Stimulated activated CD4-positive, alpha-beta T cell treated with anti-CD3 and anti-CD28 coated beads, Interleukin-4, amount 100 ng/mL, for 1 hour (primary cell): ENCODE measurements at places on chromosomes 5 and 9.

DNA sequence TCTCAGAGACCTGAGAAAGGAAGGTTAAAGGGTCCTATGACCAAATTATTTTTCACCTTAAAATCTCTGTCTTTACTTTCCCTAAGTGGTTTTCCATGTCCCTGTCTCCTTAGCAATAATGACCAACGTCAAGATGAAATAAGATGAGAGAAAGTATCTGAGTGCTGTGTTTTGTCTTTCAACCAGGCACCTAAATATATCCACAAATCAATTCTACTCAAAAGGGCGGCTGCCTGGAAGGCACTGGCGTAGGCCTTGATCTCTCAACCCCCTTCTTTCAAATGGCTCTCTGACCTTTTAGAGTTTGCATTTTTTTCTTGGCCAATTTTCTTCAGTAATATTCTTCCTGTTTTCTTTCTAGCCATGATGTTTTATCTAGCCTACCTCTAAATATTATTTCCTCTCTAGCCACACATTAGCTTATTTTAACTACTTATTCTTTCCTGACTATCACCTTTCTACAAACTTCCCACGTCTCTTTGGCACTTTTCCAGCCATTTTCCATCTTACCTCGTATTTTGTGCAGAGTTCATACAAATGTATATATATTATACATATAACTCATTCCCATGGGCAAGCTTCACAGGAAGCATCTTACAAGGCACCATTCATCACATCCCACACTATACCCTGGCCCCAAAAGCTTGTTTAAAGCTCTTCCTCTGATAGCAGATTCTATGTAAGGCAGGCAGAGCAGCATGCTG lies 204.5 kb downstream of the SNX18 start:
- DNase-seq: no peak

DNA sequence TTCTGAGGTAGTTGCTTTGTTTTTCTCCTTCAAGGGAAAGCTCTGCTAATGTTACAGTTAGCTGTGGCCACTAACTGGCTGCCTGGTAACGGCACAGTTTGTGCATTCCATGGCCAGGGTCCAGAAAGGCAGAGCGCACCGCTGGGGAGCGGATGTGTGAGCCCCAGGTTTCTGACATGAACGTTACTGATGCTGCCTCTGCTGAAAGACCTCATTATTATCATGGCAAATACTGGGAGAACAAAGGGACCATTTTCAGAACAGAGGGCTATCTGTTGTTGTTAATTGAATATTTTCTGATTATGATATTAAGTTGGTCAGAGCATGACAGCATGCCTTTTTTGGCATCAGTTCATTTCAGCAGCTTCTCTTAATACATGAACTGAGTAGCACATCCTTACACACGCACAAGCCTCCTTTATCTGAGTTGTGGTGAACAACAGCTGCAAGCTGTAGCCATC lies 134.1 kb downstream of the NUDT12 start:
- DNase-seq: no peak

DNA sequence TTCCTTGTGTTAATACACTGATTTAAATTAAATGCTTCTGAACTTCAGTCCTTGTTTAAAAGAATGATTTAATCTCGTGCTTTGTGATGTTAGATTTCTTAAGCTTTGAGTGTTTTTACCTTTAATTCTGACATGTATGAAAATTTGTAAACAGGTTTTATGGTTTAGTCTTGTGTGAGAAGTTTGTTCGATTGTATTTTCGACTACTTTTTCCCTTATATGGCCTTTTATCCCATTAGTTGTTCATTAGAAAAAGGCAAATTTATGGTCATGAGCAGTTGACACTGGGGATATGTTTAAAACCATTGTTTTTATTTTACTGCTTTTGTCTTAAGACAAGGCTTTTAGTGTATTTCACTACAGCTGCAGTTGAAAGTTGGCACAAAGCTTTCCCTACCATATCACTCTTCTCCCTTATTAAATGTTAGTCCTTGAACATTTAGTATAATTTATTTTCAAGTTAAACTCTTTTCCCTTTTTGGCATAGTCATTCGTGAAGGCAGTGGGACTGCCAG lies 3.3 kb downstream of the UBE2R2 start:
- DNase-seq: no peak

GRCh38 chr9:96442491-96442890 lies 7.5 kb upstream of the HABP4 start:
- no peak for DNase-seq

DNA sequence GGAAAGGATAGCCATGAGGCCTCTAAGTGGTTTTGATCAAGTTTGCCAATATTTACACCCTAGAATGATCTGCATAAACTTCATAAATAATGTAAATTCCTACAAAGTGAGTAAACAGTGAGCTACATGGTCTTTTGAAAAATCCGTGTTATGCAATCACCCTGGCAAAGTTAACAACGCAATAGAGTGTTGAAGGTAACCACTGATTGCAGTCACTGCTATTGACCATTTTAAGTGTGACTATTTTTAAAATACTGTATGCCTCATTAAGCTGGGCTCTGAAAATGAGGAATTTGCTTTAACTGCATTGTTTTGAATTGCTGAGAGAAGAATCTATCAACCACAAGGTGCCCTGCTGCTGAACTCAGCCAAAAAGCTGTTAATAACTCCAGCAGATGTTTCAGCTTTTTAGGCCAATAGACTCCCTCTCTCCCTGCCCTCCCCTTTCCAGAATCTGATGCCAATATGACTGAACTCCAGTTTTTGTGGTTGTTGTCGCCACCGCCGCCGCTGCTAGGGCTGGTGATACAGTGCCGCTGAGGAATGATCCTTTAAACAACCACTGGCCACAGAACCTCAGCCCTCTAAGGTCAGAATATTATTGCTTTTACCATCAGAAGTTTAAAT lies 35.3 kb upstream of the SMARCA2 start:
- DNase-seq: no peak

DNA sequence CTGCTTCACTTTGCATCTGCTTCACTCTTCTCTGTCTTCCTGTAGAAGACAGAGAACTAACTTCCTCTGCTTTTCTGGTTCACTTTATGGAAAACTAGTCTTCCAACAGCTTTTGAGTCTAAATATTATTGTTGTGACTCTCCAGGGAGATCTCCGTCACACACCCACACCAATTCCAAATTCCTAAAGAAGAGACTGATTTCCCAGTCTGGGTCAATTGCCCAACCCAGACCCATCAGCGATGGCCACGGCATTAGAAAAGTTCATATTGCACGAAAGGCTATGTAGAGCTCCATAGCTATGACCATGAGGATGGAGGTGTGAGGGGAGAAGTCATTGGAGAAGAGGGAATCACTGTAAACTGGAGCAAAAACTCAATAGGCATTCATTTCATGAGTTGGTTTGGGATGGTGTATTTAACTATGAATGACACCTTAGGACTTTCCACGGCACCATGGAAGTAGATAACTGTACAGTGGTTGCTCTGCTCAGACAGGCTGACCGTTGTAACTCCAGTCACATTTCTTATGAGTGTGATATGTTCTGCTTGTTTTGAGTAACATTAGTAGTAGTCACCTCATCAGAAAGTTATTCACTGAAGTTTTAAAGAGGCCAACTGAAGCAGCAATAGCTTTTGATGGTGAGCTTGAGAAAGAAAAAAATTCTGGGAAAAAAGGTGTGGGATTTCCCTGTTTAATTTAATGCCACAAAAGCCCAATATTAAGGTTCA lies 78.1 kb upstream of the MAMDC2 start:
- DNase-seq: no peak

DNA sequence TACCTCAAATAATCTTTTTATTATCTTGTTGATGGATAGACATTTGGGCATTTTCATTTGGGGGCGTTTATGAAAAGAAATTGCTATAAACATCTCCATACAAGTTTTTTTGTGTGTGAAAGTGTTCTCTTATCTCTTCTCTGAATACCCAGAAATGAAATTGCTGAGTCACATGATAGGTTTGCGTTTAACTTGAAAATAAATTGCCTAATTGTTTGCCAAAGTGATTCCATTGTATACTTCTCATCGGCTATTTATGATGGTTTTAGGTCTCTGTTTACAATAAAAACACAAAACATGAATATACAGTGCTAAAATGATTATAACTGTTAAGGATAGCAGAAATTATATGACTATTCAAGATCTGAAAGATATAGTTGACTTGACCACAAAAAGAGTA lies 361.7 kb downstream of the TAF11L14 start:
- no peak for DNase-seq

DNA sequence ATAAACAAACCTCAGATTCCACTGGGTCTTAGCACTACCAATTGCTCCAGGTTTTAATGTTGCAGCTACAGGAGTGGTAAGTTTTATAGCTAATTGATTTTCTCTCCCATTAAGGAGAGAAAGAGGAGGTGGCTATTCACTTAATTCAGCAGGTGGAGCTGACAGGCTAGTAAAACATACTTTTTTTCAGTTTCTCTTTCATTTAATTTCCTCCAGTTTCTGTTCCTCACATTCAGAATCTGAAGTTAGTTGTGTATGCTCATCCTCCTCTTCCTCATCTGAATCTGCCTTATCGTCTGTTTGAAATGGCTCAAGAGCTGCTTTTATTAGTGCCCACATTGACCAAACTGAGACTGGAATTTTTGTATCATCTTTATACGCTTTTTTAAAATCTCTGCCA lies 98.0 kb downstream of the PLPPR1 start:
- no peak for DNase-seq

GRCh38 chr5:43268188-43268820 lies 44.9 kb downstream of the HMGCS1 start:
- DNase-seq: no peak

GRCh38 chr5:148843510-148844318 lies 17.3 kb downstream of the ADRB2 start:
- DNase-seq: no peak

GRCh38 chr5:134567641-134568336 lies 42.3 kb downstream of the JADE2 start:
- no peak for DNase-seq

- DNase-seq: no peak
These were observed 166.9 kb downstream of the SNCAIP start for GRCh38 chr5:122478741-122479442.

DNA sequence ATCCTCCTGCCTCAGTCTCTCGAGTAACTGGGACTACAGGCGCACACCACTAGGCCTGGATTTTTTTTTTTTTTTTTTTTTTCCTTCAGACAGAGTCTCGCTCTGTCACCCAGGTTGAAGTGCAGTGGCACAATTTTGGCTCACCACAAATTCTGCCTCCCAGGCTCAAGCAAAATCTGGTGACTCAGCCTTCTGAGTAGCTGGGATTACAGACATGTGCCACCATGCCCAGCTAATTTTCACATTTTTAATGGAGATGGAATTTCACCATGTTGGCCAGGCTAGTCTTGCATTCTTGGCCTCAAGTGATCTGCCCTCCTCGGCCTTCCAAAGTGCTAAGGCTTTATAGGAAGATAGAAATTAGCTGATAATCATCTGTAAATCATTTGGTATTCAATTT lies 43.9 kb downstream of the NSA2 start:
- no peak for DNase-seq

DNA sequence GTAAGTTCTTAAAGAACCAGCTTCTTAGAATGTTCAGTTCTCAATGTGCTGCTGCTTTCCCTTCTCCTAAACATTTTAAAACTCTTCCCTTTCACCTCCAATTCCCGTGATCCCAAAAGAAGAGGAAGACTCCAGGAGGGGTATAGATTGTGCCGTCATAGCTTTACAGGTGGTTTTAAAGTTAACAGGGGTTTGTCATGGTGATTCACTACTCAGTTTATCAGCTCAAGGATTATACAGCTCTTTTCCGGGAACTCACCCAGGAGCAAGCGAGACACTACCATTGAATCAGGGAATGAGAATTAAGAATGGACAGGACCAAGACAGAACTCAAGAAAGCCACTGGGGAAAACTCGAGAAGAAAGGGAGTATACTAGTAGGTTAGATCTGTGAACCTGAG lies 178.8 kb downstream of the NR3C1 start:
- DNase-seq: no peak

DNA sequence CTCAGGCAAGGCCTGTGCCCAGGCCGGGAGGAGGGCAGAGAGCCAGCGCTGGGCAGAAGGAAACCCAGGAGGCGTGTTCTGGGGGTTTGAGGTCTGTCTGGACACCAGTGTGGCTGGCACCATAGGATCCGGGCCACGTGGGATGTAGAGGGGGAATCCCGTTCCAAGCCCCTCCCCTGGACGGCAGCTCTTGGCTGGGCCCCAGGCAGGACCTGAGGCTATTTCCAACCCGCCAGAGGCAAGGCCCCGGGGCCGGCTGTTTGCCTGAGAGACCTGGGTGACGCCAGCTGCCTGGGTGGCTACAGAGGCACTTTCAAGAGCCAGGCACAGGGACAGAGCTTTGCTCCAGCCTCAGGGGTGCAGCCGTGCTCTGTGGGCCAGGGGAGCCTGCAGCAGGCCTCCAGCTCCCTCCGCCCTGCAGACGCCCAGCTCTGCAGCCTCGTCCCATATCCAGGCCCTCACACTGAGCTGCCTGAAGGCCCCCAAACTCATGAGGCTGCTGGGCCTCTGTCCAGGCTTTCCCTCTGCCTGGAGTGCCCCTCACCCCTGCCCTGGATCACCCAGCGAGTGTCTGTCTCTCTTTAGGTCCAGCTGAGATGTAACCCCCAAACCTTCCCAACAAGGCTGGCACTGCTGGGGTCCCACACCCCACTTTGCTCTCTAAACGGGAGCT lies 56.6 kb upstream of the EGFL7 start:
- no peak for DNase-seq

- no peak for DNase-seq
These were observed 56.1 kb downstream of the CHD1 start for GRCh38 chr5:98872674-98873073.

DNA sequence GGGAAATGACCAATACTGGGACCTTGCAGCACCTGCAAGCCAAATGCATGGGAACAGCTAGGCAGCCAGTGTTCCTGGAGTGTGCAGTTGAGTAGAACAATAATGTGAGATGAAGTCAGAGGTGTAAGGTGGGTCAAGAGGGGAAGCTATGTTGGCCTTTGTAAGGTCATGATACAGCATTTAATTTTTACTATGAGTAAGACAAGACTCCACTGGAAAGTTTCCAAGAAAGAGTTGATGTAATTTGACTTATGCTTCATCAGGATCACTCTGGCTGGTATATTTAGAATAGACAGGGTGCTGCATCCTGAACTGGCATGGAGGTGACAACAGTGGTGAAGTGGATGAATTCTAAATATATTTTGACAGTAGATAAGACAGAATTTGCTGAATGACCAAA lies 744.8 kb downstream of the KCTD16 start:
- no peak for DNase-seq
